ENCODE measurements at places on chromosomes 11 and 22.

GRCh38 chr22:49792107-49792506 is 35.6 kb downstream of the BRD1 start:
- no peak for DNase-seq

DNA sequence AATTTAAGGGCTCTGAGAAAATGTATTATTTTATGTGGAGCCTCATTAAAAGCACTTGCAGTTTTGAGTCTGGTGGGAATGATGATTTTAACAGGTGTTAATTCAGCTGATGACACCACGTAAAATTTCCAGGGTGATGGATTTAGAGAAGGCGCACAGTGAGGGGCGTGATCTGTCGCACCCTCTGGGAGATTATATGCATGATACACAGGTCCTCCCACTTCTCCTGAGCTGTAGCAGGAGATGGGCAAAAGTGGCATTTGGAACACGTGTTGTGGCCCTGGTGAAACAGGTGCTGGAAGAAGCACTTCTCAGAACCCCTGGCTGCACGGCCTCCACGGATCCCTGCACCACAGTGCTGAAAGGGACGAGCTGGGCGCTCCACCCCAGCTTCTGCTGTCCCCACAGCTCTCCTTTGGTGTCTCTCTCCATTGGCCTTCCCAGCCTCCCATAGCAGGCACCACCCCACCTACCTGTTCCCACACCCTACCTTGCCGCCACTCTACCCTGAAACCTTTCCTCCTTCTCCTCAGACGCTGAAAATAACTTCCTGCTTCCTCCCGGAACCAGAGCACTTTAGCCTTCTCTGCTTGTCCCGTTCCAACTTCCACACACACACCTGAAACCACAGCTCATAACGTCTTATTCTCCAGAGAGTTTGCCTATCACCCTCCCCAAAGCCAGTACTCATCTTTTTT is 6.9 kb upstream of the SORL1 start:
- DNase-seq: no peak

GRCh38 chr11:70029115-70029860 is 48.8 kb upstream of the ANO1 start:
- no peak for DNase-seq

- DNase-seq: peak; percentile 91
Observed at GRCh38 chr11:2151500-2152257, 9.3 kb downstream of the INS start.

DNA sequence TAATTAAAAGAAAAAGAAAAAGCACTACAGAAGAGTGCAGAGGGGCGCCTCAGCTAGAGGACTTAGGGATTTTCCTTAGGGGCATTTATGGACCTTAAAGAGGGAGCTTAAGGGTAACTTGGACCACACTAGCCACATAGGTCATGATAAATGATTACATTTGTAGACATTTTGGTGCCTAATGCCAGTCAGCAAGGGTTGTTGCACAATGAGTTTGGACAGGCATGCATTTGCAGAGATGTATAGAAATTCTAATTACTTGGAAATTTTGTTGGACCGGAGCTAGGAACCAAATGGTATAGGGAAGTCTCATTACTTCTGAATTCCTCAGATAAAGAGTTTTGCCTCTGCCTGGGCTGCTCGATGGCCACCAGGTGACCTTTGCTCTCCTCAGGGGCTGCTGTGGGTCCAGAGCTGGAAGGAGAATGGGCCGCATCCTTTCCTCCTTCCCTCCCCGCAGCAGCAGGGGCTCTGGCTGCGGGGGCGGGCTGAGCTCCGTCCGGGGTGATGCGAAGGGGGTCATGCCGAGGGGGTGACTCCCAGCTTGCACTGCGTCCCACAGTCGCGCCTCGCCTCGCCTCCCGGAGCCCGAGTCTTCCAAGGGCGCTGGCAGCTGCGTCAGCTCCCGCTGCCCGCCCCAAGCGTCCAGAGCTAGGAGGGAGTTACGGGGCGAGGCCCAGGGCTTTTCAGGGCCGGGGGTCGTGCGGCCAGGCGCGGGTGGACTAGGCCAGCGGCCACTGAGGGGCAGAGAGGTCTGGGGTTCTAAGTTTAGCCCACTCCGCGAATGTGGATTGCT is 20.3 kb upstream of the MALAT1 start:
- DNase-seq: no peak

- peak; percentile 96 for DNase-seq
Observed at GRCh38 chr11:62612366-62613290, at the start of the genes EML3 and ROM1. EML3 (minus strand) TSS chr11:62612775; CDS start chr11:62612457, 318 bp downstream. ROM1 (plus strand) TSS chr11:62613257; CDS start chr11:62613282, 25 bp downstream.

DNA sequence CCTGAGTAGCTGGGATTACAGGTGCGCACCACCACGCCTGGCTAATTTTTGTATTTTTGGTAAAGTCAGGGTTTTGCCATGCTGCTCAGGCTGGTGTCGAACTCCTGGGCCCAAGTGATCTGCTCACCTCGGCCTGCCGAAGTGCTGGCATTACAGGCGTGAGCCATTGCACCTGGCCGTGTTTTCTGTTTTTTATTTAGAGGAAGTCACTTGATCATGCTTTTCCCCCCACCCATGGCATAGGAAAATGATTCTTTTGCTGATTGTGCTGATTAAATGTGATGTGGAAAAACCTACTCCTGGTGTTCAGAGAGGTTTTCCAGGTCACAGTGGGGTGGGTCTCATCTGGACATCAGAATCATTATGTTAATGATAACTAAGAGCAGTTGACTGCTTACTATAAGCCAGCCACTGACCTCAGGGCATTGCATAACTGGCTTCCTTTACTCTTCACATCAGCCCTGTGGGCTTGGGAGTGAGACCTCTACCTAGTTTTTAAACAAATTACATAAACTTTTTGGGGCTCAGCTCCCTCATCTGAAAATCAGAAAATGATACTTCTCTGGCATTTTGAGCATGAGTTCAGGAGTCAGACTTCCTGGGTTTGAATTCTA is 71.0 kb downstream of the PTPRJ start:
- no peak for DNase-seq

DNA sequence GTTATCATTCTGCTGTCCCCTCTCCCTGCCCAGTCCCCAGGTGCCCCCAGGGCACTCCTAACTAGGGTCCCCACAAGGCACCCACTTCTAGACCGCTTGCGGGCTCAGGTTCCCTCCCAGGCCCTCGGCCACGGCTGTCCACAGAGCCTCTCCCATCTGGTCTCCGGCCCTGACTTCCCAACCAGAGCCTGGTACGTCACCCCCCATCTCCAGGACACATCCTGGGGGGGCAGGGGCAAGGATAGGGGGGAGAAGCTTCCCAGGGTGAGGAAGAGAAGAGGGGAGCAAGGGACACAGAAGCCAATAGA is 457 bp downstream of the SSTR3 start:
- no peak for DNase-seq

GRCh38 chr11:110121204-110121603 is 28.0 kb downstream of the ZC3H12C start:
- no peak for DNase-seq
